T-cell (primary cell): ENCODE measurements at places on chromosomes 7 and 10.

- DNase-seq, result no peak
These were observed 18.5 kb downstream of the PTN start for GRCh38 chr7:137324796-137325696.

DNA sequence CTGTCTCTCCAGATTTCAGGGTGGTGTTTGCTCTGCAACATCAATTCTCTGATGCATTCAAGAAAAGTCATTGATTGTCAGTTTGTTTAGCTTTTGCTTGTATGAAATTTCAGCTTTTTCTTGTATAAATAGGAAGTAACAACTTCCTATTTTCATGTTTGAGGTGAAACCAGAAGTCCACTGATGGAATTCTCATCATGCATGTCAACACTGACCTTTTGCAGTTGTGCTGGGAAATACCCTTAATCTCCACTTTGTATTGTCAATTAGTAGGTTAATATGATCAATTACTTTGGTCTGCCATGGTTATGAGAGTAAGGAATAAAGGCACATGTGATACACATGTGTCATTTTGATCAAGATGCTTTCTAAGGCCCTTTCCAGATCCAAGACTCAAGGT lies 208.8 kb upstream of the HPS1 start:
- DNase-seq, result no peak

- DNase-seq, result no peak
These were observed 203.8 kb upstream of the SVIL start for GRCh38 chr10:29838539-29838938.

- no peak for DNase-seq
These were observed 258.0 kb upstream of the PRKCQ start for GRCh38 chr10:6838118-6838517.

GRCh38 chr7:130886438-130887135 lies 152.6 kb upstream of the KLF14 start:
- DNase-seq, result no peak

DNA sequence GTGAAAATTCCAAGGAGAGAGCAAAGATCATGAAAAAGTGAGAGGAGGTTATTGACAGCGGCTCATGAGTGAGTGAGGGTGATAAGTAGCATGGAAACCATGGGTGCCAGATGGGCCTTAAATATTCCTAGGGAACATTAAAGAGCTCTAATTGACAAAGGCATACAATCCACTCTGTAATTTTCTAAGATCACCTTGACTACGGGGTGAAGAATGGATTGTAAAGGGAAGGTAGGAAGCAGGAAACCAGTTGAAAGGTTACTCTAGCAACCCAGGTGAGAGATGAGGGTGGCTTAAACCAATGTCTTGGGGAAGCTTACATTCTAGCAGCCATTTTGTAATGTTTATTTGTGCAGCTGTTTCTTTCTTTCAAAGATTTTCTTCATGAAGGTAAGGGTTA lies 75.7 kb downstream of the RSU1 start:
- no peak for DNase-seq

GRCh38 chr7:99244939-99245338 lies 27.7 kb upstream of the MYH16 start:
- no peak for DNase-seq

GRCh38 chr10:19772972-19773371 lies 43.3 kb upstream of the PLXDC2 start:
- no peak for DNase-seq

- no peak for DNase-seq
These were observed 453.7 kb downstream of the SDK1 start for GRCh38 chr7:3754493-3755341.

GRCh38 chr7:137209151-137209817 lies 134.2 kb downstream of the PTN start:
- no peak for DNase-seq

DNA sequence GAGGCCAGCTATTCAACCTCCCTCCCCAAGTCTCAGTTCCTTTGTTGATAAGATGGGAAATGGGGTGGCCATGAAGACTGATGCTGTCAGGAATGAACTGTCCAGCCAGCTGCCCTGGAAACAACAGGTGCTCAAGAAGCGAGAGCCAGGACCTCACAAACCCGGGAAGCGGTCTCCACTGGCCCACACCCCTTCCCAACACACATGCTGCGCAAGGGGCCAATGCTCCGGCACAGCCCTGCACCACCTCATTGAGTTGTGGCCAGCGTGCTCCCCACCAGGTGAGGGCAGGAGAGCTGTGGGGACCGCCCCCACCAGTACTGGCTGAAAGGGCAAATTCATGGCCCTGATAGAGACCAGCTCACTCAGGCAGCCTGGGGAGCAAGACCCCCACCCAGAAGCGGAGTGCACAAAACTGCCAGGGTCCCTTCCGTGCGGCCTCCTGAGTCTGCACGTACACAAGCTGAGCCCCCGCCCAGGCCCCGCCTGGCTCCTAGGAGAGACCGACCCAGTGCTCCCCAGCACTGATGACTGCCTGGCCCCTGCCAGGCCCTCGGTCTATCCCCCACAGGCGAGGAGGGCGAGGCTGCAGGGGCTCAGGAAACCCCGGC lies 216.6 kb downstream of the MAD1L1 start:
- DNase-seq, result no peak

- no peak for DNase-seq
These were observed 9.5 kb upstream of the NPFFR1 start for GRCh38 chr10:70293169-70293843.

- DNase-seq, result peak; percentile 2
These were observed 921.5 kb downstream of the TYW1 start for GRCh38 chr7:67918158-67918557.

GRCh38 chr7:88311675-88312036 lies 5.0 kb upstream of the STEAP4 start:
- DNase-seq, result no peak

DNA sequence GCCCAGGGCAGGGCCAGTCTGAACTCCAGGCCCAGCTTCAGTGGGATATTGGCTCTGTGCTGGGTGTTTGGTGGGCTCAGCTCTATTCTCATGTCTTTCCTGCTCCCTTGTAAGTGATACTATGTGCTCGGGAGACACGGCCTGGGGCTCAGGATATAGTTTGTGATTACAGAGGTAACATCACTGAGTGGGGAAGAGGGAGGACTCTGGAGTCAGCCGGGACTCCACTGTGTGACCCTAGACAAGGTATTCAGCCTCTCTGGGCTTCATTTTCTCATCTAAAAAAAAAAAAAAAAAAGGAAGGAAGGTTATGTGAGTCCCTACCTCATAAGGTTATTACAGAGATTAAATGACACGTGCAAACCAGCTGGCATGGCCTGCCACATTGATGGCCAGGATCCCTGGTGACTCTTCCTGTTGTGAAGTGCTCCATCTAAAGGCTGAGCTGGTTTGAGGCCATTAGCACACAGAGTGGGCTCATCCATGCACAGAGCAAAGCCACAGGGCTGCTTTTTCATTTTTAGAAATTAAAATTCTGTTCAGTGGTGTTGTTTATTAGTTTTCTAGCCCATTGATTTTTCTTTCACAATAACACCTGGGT lies 15.7 kb downstream of the SLC13A4 start:
- no peak for DNase-seq

GRCh38 chr10:11335881-11336430 lies 275.5 kb downstream of the USP6NL start:
- no peak for DNase-seq

- peak; percentile 53 for DNase-seq
These were observed 425 bp downstream of the CASD1 start for GRCh38 chr7:94509887-94510581.

- DNase-seq, result no peak
These were observed 38.9 kb downstream of the NKX6-2 start for GRCh38 chr10:132746801-132747625.

- no peak for DNase-seq
These were observed 47.0 kb upstream of the CUX1 start for GRCh38 chr7:101770466-101770865.

- no peak for DNase-seq
These were observed 131.2 kb downstream of the ARHGAP22 start for GRCh38 chr10:48473704-48474103.
